ENCODE measurements at places on chromosomes 6 and 20.
A peak's percentile ranks its signal among the peaks of the same experiment; 100 is the strongest.

GRCh38 chr6:25874118-25874517 is at the start of gene SLC17A3:
SLC17A3 (minus strand) TSS chr6:25874243; CDS start chr6:25868387, 5,856 bp downstream.
- no peak for DNase-seq

- no peak for DNase-seq
These were observed 64.5 kb downstream of the REPS1 start for GRCh38 chr6:138923561-138923960.

DNA sequence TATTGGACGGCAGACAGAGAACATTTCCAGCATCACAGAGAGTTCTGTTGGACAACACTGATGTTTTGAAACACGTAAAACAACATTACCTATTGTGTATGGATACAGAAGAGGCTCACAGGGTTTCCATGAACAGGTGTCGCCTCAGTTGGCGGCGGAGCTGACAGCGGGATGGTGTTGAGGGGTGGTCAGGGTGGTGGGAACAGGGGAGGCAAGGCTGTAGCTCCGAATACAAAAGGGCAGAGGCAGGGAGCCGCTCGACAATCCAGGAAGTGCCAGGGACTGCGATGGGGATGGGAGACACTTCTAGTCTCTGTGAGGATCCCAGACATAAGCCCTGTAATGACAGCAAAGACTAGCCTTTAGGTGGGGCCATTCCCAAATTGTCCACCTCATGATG is 14.5 kb upstream of the PI16 start:
- DNase-seq: no peak

DNA sequence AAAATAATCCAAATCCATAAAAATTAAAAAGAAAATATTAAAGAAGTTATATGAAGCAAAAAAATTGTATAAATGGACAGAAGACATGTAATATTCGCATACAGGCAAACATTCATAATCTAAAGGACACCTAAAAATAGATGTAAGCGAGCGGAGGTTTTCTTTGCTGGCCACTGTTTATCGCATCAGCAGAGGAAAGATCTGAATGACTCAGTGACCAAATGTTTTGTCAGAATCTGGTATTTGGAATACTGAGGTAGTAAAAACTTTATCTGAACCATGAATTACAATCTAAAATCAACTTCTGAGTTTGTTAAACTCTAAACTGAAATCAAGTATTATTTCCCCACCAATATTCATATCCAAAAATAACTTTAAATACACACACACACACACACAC is 7.8 kb downstream of the TSPYL4 start:
- DNase-seq: no peak

DNA sequence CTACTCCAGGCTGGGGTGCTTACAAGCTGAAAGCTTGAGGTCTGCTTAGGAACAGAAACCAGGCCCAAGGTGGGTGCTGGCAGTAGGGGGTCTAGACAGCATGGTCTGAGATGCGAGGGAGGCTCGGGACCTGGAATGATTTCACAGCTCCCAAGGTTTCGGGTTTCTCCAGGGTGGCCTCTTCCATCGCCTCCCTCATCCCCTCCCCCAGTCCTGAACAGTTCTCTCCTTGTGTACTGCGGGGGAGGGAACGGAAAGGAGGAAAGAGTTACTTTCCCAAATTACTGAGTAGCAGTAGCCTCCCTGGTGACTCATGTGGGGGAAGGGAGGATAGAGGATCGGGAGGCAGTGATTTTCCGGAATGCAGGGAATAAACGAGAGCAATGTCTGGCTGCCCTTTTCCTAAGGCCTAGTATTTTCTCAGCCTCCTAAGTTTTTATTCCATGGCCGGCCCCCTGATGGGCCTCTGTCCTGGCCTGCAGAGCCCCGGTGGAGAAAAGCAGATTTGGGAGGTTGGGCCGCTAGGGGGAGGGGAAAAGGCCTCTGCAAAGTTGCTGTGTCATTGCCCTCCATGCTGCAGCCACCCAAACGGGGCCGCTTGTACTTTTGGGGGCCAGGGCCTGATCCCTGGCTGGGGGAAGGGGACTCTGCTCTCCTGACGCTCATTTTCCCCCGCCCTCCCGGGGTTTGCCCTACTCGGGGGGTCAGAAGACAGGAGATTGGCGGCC is 1.5 kb downstream of the BRD2 start:
- peak; percentile 62 for DNase-seq

DNA sequence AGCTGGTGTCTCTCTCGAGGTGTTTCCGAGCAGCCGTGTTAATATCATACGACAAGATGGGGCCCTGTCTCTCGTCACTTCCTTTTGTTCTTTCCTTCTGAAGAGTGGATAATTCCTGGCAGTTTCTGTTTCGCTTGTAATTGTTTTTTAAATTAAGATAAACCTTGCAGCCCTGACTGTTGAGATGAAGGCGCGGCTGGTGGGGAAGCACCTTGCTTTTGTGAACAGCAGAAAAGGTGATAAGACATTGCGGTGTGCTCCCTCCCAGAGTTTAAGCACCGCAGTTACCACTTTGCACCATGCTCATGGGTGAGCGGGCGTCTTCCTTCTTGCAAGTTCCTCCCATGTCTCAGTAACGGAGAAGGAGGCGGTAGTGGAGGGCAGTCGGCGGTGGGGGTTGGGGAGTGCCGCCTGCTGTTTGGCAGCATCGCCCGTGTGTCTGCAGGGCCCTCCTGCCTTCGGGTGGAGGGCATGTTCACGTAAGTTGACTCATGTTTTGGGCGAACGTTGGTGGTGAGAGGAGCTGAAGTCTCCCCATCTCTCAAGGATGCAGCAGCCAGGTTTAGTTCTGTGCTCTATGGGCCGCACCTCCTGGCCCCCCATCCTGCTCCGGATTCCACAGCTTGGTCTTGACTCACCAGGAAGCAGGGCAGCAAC is 345.9 kb downstream of the TAF4 start:
- no peak for DNase-seq

DNA sequence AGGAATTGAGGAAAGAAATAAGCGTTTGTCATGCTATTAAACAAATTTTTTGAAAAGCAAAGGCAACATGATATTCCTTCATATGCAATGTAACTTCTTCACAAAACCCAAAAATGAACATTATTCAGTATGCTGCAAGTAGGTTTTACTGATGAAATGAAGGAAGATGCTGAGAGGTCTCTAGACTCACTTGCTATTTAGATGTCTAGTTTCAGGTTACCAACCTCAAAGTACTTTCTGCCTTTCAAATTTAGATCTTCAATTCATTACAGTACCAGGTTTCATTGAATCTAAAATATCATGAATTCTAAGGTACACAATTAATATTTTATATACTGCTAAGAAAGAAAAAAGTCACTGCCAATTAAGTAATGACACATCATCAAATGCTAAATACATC is 39.9 kb downstream of the MYO6 start:
- DNase-seq: no peak

GRCh38 chr6:161418463-161418945 is 144.6 kb upstream of the AGPAT4 start:
- DNase-seq: peak; percentile 51

- no peak for DNase-seq
These were observed 112.2 kb downstream of the IRF4 start for GRCh38 chr6:503610-504362.

DNA sequence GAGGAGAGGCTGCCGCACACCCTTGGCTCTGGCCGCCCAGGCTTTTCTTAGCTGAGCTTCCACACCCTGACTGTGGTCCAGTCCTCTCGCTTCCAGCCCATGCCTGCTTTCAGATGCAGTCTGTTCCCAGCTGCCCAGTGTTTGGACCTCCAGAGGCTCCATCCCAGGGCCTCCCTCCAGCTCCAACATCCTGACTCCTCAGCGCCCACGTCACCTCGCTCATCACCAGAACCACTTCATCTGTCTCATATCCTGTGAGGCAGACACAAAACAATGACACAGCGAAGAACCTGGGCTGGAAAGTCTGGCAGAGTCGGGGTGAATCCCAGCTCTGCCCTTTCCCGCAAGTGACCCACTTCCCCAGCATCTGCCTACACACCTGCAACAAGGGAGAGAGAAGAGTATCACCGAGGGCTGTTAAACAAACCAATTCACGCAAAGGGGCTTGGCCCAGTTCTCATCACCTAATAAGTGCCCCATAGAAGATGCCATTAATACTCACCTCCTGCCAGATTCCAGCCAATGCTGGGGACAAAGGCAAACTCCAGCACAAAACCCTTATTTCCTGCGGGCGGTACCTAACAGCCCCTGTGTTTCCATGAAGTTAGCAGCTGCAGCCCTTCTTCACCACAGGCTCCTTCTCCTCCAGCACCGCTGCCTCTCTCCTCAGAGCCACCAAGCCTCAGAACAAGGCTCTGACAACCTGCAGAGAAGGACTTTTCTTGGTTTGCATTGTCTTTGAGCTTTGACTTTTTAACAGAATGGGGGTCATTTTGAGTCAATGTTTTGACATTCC is 133.4 kb upstream of the CDH4 start:
- no peak for DNase-seq

GRCh38 chr6:34155471-34156300 is 9.8 kb upstream of the GRM4 start:
- no peak for DNase-seq

GRCh38 chr6:134984821-134985220 is 34.9 kb upstream of the ALDH8A1 start:
- DNase-seq: no peak

GRCh38 chr6:118680452-118681095 is 29.2 kb upstream of the CEP85L start:
- DNase-seq: no peak

GRCh38 chr20:641516-641875 is 11.5 kb downstream of the SRXN1 start:
- DNase-seq: peak; percentile 45

DNA sequence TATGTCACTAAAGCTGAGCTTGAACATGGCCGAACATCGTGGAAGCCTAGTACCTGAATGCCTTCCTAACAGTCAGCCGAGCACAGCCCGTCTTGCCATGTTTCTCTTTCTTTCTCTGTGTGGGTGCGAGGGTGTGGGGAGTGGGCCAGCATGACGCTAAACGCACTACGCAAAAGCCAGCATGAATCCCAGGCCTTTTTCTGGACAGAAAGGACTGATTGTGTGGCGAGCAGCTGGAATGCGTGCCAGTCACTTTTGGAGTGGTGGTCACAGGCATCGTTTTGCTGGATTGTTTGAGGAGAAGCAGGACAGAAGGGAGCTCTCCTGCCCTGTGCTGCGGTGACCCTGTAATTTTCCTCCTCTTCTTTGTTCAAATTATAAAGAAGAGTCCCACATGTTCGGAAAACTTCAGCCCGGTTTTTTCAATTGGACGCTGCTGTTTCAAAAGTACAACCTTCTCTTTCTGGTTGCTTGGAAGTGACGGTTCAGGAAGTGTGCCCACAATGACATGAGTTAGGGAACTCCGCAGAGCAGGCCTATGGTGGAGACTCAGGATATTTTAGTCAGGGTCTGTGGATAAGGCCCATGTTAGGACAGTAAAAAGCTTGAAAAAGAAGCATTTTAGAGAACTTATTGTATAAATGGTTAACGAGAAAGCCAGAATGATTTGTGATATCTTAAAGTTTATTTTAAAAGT is 54.3 kb downstream of the PDE7B start:
- no peak for DNase-seq

DNA sequence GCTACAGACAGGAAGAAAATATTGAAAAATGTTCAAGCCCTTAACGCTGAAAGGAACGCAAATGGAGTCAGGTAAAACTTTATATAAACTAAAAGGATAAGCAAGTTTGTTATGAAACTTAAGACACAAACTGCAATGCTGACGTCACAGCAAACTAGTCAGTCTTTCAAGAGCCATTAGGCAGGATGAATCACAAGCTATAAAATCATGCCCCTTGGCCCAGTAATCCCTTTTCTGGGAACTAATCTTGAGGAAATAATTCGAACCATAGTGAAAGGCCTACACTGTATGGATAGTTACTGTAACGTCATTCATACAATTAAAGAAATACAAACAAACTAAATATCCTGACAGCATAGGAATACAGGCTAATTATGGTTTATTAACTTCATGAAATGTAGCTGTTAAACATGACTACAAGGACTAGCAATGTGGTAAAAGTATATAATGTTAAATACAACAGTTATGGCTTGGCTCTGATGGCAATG is 42.7 kb upstream of the HINT3 start:
- no peak for DNase-seq

- DNase-seq: no peak
These were observed 15.0 kb upstream of the PMEPA1 start for GRCh38 chr20:57724610-57725405.

- DNase-seq: no peak
These were observed 689.5 kb upstream of the EYS start for GRCh38 chr6:66396549-66396948.

DNA sequence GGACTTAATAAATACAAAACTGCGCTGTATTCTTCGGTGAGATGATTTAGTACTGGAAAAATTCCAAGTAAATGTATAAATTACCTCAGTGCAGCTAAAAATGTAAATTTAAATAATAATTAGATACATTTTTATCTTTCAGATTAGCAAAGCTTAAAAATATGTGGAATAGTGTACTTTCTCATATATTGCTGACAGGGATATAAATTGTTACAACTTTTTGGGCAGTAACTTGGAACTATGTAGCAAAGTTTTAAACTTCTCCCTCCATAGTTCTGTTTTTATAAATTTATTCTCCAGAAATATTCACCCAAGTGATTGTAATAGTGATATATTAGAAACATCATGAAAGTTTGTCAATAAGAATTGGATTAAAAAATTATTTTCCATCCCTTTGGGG is 384.6 kb upstream of the CITED2 start:
- DNase-seq: no peak

- DNase-seq: no peak
These were observed 7.1 kb downstream of the CABLES2 start for GRCh38 chr20:62400021-62400420.

DNA sequence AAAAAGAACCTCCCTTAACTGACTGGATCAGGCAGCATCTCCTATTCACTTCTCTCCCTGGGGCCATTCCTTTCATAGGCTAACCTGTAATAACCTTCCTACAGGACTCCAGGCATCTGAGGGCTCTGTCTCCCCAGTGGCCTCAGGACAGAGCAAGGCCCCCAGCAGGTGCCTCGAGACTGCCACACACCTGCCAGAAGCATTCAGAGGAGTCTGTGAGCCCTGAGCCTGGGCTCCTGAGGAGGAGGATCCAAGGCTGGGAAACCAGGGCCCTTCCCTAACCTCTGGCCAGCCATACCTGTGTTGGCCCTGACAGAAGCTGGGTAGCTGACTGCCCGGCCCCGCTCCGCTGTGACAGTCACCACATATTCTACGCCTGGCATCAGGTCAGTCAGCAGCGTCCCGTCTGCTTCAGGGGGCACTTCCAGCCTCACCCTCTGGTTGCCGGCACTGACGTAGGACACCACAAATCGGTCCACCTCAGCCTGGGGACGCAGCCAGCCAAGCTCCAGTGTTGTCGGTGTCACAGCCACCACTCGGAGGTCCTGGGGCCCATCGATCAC is 20.6 kb downstream of the TNXB start:
- DNase-seq: no peak
